Effector memory CD8-positive, alpha-beta T cell (primary cell): ENCODE measurements at places on chromosomes 16 and 17.
A peak's percentile ranks its signal among the peaks of the same experiment; 100 is the strongest.

- no peak for DNase-seq
Observed at GRCh38 chr16:66903544-66904427, 14.9 kb downstream of the CDH16 start.

DNA sequence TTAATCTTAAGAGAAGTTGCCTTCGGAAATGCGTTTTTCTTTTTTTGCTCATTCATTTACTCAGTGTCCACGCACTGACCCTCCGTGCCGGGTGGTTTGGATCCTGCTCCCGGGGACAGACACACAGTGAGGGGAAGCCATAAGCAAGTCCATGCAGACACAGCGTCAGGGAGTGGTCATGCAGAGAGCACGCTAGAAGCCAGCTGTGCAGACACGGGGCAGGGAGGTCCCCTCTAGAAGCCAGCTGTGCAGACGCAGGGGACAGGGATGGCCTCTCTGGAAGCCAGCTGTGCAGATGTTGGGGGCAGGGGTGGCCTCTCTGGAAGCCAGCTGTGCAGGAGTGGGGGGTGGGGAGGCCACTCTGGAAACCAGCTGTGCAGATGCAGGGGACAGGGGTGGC is 4.8 kb downstream of the GAA start:
- no peak for DNase-seq

DNA sequence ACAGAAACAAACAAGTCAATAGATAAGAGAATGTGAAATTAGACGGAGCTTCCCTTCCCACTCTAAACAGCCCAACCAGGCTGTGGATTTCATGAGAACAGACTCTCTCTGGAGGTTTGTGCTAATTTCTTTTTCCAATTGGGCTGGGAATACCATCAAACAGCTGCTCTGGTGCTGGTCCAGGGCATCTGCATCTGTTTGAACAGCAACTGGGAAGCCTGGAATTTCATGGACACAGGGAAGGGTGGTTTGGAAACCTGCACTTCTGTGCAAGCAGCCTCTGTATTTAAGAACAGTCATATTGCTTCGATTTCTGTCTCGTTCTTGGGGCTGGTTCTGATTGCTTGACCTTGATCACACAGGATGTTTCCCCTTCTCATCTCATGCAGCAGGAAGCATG is 88.7 kb downstream of the FOXL1 start:
- no peak for DNase-seq

DNA sequence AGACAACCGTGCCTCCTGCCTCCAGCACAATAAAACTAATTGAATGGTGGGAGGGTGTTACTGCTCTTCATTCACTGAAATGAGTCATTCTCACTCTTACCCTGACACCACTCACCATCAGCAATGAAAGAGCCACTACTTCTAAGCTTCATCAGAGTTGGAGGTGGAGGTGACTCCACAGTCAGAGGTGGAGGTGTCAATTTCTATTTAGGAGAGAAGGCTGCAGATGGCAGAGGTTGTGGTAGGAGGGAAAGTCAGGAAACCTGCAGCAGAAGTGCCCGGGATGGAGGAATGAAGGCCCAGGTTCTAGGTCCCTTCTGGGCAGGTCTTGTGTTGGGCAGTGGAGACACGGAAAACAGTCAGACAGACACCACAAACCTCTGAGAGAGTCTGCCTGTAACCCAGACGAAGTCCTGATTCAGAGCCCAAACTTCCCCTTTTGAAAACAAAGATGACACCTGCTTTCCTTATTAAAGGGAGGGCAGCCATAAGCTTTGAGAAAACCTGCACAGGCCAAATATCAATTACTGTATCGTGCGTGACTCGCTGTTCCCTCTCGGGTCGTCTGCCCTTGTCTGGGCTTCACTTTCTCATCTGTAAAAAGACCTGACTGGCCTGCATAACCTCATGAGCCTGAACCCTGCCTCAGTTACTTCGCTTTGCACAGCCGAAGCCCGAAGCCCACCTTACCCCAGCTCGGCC is 668 bp downstream of the ATPAF2 start:
- DNase-seq = no peak

GRCh38 chr16:88374736-88375135 is 8.0 kb upstream of the ZNF469 start:
- DNase-seq = no peak

GRCh38 chr16:88473666-88474534 is 20.8 kb downstream of the ZFPM1 start:
- DNase-seq = no peak

GRCh38 chr16:49534901-49535610 is 161.5 kb downstream of the C16orf78 start:
- no peak for DNase-seq

GRCh38 chr17:4810696-4811290 is 3.8 kb downstream of the PLD2 start:
- DNase-seq = no peak

DNA sequence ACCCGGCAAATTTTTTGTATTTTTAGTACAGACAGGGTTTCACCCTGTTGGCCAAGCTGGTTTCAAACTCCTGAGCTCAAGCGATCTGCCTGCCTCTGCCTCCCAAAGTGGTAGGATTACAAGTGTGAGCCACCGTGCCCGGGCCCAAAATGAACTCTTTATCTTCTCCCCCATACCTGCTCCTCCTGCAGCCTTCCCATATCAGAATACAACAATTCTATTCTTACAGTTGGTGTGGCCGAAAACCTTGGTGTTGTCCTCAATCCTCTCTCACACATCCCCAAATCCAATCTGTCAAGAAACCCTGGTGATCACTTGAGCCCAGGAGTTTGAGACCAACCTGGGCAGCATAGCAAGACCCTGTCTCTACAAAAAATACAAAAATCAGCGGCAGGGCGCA is 19.5 kb upstream of the SPN start:
- no peak for DNase-seq

DNA sequence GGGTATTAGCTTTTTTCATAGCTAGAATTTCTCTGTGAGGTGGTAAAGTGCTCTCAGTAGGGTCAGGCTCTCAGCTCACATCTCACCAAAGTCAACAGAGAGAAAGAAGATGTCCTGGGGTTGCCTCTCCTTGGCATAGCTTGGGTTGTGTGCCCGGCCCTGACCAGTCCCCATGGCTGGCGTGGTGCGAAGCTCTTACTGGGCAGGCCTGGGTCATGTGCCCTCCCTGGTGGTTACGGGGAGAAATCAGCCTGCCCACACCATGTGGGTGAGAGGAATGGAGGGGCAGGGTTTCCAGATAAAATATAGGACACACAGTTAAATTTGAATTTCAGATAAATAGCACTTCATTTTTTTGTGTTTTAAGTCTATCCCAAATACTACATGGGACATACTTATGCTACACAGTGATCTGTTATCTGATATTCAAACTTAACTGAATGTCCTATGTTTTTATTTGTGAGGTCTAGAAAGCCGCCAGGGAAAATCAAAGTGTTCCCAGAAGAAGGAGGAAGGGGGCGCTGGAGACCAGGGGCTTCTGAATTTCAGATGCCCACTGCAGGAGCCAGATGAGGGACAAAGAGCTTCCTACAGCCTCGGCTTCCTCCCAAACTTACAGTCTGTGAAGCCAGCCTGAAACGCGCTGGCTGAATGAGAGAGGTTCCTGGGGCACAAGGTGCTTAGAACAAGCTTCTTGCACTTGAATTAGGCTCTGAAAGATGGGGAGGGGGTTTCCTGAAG is 45.4 kb downstream of the NKD1 start:
- DNase-seq = no peak

DNA sequence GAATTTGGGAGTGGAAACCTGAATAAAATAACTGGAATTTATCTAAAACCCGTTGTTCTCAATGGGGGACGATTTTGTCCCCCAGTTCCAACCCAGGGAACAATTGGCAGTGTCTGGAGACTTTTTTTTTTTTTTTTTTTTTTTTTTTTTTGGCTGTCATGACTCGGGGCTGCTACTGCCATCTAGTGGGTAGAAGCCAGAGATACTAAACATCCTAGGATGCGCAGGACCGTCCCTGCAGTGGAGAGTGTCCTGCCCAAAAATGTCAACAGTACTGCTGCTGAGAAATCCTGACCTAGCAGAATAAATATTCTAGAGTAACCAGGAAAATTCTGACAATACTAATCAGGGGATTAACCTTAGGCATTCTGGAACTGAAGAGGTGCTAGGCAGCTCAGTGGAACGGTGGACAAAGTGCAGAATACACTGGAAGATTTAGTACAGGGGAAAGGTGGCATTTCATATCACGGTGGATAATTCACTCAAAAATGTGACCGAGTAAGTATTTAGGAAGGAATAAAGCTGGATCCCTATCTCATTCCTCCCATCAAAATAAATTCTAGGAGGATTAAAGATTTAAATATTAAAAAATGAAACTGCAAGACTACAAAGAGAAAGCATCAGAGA is 107.6 kb downstream of the SPECC1 start:
- DNase-seq = peak; percentile 60

DNA sequence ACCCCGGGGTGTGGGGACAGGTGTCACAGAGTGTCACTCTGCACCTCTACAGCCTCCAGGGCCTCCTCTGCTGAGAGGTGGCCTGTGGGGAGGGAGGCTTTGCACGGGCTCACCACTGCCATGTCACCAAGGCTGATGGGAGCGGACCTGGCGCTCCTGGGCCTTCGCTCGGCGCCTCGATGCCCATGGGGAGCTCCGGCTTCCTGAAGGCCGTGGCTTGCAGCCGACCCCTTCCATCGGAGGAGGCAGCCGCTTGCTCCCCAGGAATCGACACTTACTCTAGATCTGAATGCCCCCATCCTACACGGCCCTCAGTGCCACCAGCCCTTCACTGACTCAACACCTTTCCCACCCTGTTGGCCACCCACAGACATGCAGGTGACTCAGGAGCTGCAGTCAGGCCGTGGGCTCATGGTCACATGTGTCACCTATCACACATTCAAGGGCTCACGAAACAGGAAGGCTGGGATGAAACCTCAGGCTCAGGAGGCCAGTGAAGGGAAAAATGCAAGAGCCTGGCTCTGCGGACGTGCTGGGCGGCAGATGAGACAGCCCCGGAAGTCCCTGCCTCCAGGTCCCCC is 11.9 kb downstream of the LGALS3BP start:
- DNase-seq = no peak

- no peak for DNase-seq
Observed at GRCh38 chr17:1222321-1222720, 42.5 kb upstream of the ABR start.
